NCI-H2171 treated with DMSO at 0.1 percent for 48 hours (cell line): ENCODE measurements at places on chromosomes 1 and 21.
A peak's percentile ranks its signal among the peaks of the same experiment; 100 is the strongest.

DNA sequence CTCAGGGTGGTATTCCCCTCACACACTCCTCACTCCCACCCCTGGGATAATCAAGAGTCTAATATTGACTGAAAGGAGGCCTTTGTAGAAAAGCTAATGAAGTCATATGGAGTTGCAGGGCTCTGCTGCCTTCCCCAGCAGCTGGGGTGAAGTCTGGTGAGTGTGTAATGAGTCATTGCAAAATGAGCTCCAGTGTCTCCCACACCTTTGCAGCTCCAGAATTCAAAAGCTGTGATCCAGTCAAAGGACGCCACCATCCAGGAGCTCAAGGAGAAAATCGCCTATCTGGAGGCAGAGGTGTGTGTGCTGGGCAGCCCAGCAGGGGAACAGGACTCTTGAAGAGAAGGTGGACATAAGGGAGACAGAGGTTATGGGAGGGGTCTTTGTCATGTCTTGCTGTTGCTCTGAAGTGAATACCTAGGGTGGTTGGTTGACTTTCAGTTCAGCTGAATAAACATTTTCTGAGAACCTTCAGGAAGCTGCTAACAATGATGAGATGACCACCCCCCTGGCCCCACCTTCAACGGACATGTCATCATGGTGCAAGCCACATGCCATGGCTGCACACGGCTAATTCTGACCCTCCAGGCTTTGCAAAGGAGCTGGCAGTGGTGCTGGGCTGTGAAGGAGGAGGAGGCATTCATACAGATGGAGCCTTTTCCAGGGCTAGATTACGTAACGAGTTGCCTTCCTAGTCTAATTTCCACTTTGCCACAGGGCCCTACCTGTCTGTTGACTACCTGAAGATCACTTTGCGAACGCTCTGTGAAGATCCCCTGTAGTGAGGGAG, 32.2 kb upstream of the SNX27 start:
- DNase-seq: no peak

- no peak for DNase-seq
Observed at GRCh38 chr1:82598812-82599211, 798.1 kb downstream of the ADGRL2 start.

GRCh38 chr1:197116156-197116555, 30.3 kb downstream of the ASPM start:
- no peak for DNase-seq

GRCh38 chr1:205448540-205449253, 7.1 kb downstream of the BLACAT1 start:
- DNase-seq: no peak

DNA sequence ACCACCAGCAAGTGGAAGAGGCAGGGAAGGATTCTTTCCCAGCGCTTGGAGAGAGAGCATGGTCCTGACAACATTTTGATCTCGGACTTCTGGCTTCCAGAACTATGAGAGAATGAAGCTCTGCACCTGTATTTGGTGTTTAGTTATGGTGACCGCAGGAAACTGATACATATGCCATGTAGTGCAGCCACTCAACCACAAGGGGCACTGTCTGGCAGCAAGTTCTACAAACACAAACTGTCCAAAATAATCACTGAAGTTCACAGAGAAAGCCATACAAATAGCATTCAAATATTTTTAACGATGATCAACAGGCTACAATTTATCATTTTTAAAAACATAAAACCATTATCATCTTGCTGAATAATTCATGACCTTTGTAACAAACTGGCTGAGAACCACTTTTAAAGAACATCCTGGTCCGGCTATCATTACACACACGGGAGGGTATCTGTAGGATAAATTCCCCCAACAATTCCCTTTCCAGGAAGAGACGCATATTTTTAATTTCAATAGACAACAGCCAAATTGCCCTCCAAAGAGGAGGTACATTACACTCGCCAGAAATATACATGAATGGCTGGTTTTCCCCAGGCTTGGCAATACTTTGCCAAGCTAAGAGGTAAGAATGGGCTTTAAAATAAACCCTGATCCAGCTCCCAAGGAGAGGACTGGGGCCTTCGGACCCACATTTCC, 9.2 kb upstream of the CBR3 start:
- peak; percentile 56 for DNase-seq

DNA sequence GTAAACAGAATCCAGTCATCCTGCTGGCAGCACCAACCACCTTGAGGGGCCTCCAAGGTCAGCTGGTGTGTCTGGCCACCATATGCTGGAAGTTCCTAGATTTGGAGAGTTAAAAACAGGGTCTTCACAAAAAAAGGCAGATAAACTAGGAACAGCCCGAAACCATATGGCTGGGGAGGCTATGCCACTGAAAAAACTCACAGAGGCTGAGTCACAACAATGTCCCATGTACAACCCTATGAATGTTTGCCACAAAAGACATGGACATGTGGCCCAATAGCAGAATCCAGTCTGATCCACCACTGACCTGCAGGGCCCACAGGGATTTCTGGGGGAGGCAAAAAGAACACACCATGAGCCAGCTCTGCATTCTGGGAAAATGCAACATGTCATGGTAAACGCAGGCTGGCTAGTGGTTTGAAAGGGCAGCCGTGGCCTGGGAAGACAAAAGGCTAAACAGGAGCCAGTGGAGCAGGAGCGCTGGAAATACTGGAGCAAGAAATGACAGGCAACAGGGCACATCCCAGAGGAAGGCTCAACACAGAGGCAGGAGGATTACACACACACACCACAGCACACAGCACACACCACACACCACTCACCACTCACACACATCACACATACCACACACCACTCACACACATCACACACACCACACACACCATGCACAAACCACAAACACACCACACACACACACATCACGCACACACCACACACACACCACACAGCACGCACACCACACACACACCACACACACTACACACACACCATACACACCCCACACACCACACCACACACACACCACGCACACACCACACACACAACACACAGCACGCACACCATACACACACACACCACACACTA, 55.4 kb downstream of the HSF2BP start:
- DNase-seq: peak; percentile 26

DNA sequence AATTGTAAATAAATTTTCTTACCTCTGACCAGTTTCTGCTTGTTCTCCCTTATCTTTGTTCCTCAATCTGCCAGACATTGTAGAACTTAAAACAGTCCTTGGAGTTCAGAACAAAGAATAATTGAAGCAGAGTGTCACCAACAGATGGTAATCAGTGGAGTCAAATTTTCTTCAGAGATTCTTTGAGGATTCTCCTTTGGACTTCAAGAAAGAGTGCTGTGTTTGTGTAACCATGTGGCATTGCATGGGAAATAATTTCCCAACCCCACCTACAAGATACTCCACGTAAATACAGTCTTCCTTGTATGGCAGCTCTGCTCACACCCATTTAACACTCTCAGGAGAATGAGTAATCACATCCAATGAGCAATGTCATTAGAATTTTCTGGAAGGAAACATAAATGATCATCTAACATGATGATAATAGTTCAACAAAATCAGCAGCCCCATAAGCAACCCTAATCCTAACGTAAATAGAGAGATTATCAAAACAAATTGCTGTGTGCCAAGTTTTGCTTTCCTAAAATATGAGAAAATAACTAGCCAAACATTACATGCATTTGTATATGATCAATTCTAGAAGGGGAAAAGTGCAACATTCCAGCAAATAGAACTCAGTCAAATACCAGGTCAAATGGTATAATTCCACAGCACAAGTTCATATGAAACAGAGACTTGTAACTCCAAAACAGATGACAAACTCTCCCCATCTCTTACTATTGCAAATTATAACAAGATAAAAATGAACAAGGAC, 6.9 kb upstream of the DENND1B start:
- DNase-seq: no peak

DNA sequence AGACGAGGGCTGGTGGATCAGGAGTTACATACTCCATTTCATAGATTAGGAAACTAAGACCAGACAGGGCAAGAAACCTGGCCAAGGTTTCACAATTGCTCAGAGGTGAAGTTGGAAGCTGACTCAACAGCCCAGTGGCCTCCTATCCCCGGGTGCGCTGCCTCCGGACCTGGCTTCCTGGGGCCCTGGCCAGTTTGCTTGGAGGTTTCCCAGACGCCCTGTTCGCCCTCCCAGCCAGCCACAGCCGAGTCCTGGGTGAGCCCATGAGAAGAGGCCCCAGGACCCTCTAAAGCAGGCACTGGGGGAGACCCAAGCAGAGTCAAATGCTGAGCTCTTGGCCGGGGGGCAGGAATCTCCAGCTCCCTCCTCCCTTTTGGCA, 180.1 kb downstream of the ZBTB18 start:
- no peak for DNase-seq

GRCh38 chr1:235054936-235055335, 73.7 kb downstream of the TOMM20 start:
- DNase-seq: no peak

- no peak for DNase-seq
Observed at GRCh38 chr1:41920658-41921057, 1.9 kb upstream of the HIVEP3 start.

- no peak for DNase-seq
Observed at GRCh38 chr1:202811296-202812175, 782 bp downstream of the PCAT6 start.

DNA sequence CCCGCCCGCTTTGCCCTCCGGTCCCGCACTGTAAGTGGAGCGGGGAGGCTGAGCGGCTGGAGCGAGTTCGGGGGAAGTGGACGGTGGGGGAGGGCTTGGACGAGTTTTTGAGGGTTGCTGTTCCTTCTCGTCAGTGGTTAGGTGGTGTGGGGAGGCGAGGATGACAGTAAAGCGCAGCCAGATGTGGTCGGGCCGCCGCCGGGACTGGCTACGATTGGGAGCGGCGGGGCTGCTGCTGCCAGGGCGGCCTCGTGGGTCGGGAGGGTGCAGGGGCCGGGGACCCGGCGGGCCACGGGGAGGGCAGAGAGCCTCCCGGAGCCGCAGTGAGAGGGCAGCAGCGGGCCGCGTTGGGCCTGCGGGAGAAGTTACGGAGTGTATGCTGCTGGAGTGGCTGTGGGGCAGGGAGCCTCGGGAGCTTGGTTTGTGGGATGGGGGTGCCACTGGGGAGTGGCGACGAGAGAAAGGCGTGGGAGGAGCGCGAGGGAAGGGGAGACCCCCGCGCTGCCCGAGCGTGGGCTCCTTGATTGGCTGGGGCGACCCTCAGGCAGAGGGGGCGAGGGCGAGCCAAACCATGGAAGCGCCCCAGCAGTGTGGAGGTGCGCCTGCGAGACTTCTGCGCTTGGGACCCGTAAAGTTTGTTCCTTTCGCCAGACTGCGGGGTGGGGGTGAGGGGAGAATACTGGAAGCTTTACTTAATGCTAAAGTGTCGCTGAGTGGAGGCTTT, 2.1 kb downstream of the ADGRL2 start:
- DNase-seq: peak; percentile 58

DNA sequence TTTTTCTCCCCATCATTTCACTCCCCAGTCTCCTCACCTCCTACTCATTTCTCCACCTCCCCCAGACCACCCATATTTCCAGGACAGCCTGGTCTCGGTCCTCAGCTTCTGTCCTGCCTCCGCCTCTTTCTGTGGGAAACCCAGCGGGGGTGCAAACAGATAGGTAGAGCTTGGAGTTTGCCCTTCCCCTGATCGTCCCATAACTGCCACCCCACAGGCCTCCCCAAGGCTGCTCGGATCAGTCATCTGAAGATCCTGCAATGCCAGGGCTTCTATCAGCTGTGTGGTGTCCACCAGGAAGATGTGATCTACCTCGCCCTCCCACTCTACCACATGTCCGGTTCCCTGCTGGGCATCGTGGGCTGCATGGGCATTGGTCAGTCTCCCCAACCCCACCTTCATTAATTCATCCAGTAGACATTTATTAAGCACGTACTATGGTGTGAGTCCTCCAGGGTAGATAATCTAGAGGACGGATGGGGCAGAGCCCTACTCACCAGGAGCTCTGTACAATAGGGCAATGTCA, 1.7 kb downstream of the SLC27A3 start:
- no peak for DNase-seq

GRCh38 chr1:230975636-230976035, 3.0 kb downstream of the TTC13 start:
- peak; percentile 3 for DNase-seq

GRCh38 chr21:39097335-39097861, 85.9 kb downstream of the PSMG1 start:
- DNase-seq: no peak

DNA sequence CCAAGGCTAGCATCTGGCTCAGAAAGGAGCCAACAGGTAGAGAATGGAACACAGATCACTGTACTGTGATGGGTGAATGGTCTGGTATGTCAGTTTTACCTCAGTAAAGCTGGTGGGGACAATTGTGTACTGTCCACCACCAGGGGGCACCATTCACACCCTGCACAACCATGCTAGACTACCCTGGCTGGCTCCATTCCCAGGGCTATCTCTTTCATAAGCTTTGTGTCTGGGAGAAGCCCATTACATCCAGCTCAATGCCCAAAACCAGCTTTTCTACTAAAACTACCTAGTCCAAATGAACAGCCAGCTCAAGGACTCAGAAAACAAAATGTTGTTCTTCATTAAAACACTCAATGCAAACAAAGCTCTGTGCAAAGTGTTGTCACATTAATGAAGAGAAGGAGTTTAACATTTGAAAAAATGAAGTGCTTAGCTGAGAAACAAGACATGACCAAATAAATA, 62.0 kb upstream of the RASAL2 start:
- DNase-seq: peak; percentile 52

- DNase-seq: no peak
Observed at GRCh38 chr1:111214884-111215283, 12.6 kb upstream of the CHI3L2 start.

GRCh38 chr1:106954661-106955229, 101.7 kb upstream of the PRMT6 start:
- no peak for DNase-seq

DNA sequence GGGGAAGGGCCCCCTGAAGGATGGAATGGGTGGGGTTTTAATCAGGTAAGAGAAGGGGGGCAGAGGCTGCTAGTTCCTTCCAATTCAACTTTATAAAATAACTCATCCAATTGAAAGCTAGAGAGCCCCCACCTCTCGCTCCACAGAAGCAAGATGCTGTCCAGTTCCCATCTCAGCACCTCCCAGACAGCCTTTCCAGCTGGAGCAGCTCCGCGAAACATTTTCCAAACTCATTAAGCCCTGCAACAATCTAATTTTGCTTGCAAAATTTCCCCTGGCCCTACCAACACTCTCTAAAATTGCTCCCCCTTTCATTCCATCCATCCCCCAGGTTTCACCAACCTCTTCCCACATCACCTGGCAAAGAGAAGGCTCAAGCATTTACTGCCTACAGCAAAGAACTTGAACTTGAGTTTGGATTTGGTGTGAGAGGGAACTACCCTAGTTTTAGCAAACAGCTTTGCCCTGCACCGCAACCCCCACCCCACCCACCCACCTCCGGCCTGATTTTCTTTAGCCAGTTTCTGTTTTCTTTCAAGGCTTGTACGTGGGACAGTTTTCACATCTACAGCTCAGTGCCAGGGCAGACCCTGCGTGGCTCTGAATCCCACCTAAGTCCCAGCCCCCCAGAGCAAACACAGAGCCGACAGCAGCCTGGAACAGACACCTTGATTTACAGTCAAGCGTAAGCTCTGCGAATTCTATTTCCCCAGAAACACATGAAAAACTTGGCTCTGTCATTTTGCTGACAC, 46.7 kb downstream of the SYF2 start:
- no peak for DNase-seq
